Activated CD4-positive, alpha-beta memory T cell treated with anti-CD3 and anti-CD28 coated beads for 36 hours (primary cell): ENCODE measurements at places on chromosomes 5 and 9. TPM values are rescaled to one million over a fixed set of nuclear protein-coding genes. Genes with fewer than 3 reads are reported as not detected.

- peaks cover 42% of the 10 kb centered on the region for H3K36me3 ChIP-seq
- no peak overlapping the region for H3K4me3 ChIP-seq
- H3K4me1 ChIP-seq, result peaks cover 20% of the 10 kb centered on the region
- H3K27ac ChIP-seq, result no peak overlapping the region
Observed at GRCh38 chr5:111120911-111121310, 28.8 kb downstream of the WDR36 start.

GRCh38 chr5:130110328-130110727, 206.1 kb downstream of the CHSY3 start:
- H3K4me1 ChIP-seq, result no peaks in the 10 kb centered on the region
- H3K27me3 ChIP-seq, result no peaks in the 10 kb centered on the region

DNA sequence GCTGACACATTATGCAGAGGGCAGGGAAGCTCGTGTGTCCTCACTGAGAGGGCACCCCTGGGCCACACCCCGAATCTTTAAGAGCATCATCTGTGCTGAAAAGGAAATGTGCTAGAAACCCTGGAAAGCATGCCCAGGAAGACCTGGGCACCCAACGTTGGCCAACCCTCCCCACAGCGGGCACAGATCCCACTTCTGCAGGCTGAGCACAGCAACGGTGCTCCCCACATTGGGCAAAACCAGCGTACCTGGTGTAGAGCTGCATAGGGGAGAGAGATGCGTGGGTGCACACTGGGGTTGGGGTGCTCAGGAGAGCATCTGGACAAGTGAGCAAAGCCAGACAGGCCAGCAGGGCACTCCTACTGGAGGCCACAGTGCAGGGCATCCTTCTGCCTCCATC, 32.6 kb downstream of the ROR2 start:
- peaks cover 22% of the 10 kb centered on the region for H3K27me3 ChIP-seq
- no peak for DNase-seq
- no peaks in the 10 kb centered on the region for H3K4me1 ChIP-seq
- H3K4me3 ChIP-seq, result no peak overlapping the region
- H3K27ac ChIP-seq, result no peak overlapping the region

- H3K4me3 ChIP-seq, result no peak overlapping the region
- peaks cover 29% of the 10 kb centered on the region for H3K36me3 ChIP-seq
- DNase-seq, result no peak
- H3K27ac ChIP-seq, result peak overlapping the region; percentile 61
- H3K27me3 ChIP-seq, result no peaks in the 10 kb centered on the region
Observed at GRCh38 chr9:120895951-120896350, 19.0 kb upstream of the PHF19 start.

DNA sequence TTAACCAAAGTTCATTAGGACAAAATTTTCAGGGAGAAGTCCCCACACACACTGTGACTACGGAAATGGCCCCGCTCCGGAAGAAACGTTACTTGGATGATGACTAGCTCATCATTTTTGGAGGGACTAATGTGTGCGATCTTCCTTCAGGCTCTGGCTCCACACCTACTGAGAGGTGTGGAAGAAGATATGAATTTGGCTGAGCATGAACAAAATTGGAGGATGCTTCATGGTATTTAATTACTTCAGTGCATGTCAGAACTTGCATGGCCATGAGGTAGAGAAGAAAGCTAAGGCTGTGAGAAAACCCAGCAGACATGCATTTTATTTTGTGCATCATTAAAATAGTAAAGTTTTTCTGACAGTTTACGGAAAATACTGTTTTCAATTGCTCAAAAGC, 202.1 kb upstream of the TLE4 start:
- no peaks in the 10 kb centered on the region for H3K4me1 ChIP-seq
- peaks cover 3% of the 10 kb centered on the region for H3K27me3 ChIP-seq
- no peaks in the 10 kb centered on the region for H3K36me3 ChIP-seq
- no peak overlapping the region for H3K4me3 ChIP-seq
- DNase-seq, result no peak
- no peak overlapping the region for H3K27ac ChIP-seq

DNA sequence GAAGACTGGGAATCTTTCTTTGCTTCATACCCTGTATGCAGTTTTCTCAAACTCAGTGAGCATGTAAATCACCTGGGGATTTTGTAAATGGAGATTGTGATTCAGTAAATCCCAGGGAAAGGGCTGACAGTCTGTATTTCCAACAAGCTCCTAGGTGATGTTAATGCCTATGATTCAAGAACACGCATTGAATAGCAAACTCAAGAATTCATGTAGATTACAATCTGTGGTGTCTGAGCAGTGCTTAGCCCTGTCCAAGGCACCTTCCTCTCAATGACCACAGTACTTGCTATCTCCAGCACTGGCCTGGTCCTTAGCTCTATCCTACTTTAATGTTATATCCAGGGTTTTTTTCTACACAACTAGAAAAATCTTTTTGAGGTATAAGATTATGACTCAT, 721.4 kb upstream of the MEF2C start:
- H3K4me1 ChIP-seq, result no peaks in the 10 kb centered on the region
- H3K36me3 ChIP-seq, result no peaks in the 10 kb centered on the region
- no peak overlapping the region for H3K27ac ChIP-seq
- no peak for DNase-seq
- no peaks in the 10 kb centered on the region for H3K27me3 ChIP-seq

DNA sequence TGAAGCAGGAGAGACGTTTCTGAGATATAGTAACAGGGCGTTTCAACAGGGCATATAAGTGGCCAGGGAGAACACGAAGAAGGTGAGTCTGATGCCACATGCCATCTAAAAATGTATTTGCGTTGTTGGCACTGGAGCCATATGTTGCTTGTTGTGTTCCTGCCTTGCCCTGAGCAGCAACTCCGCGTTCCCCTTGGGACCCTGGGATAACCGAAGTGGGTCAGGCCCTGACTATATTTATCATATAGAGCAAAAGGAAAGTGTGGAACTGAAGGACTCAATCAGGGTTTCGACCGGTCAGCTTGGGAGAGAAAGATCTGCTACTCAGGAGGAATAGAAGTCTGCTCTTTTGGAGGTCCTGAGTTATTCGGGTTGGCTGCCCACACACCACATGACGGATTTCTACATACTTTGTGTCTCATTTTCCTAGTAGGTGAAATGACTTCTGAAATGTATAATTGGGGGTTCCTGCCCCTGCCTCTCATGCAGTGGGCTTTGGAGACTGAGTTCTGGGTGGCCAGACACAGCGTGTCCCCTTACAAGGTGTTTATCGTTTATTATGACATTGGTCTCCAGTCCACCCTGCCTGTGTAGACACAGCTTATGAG, 3.0 kb downstream of the STC2 start:
- DNase-seq, result no peak
- H3K36me3 ChIP-seq, result peaks cover 43% of the 10 kb centered on the region
- no peak overlapping the region for H3K27ac ChIP-seq
- peaks cover 30% of the 10 kb centered on the region for H3K4me1 ChIP-seq
- peaks cover 45% of the 10 kb centered on the region for H3K27me3 ChIP-seq

DNA sequence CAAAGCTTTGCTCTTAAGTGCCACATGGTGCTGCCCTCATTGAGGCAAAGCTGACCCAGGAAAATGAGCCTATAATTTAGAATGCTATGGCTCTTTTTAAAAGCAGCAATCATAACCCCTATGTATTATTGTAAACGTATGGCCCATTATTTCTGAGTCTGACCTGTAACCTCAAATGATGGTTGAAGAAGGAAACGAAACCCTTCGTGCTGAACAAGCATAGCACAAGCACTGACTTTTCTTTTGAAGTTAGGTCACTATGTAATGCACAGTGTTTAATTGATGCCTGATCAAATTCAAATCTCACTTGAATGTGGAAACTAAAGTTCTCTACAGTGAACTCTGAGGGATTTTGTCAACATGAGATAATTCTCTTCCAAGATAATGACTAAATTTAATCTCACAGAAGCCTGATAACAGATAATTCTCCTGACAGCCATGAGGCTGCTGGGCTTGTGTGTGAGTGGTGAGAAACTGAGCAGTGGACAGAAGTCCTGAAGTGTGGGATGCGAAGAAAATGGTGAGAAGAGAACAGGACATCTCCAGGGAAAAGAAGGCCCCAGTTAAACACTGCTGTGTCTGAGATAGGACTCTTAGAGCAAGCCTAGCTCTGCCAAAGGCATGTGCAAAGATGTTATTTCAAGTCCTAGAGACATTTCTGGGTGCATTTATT, 226.9 kb downstream of the MAN2A1 start:
- DNase-seq, result no peak
- H3K27ac ChIP-seq, result no peak overlapping the region
- H3K27me3 ChIP-seq, result no peaks in the 10 kb centered on the region
- H3K4me3 ChIP-seq, result no peak overlapping the region
- H3K36me3 ChIP-seq, result no peaks in the 10 kb centered on the region

ACOT12 gene
- not detected for total RNA-seq

GRCh38 chr9:104082168-104082567, 11.9 kb upstream of the SMC2 start:
- no peak overlapping the region for H3K27ac ChIP-seq
- H3K36me3 ChIP-seq, result peaks cover 3% of the 10 kb centered on the region
- DNase-seq, result no peak
- H3K27me3 ChIP-seq, result peaks cover 21% of the 10 kb centered on the region
- no peaks in the 10 kb centered on the region for H3K4me1 ChIP-seq

RASEF gene
- total RNA-seq, result not detected

GRCh38 chr5:132428147-132428482, 58.6 kb downstream of the SLC22A5 start:
- H3K27me3 ChIP-seq, result no peaks in the 10 kb centered on the region
- peaks cover 100% of the 10 kb centered on the region for H3K4me1 ChIP-seq
- peaks cover 8% of the 10 kb centered on the region for H3K36me3 ChIP-seq
- peak overlapping the region; percentile 98 for H3K27ac ChIP-seq
- H3K4me3 ChIP-seq, result peak overlapping the region; percentile 65

IFNE gene
- not detected for total RNA-seq

GRCh38 chr9:89317282-89317681, 1.0 kb upstream of the SECISBP2 start:
- H3K4me3 ChIP-seq, result peak overlapping the region; percentile 85
- H3K27me3 ChIP-seq, result no peaks in the 10 kb centered on the region
- peaks cover 73% of the 10 kb centered on the region for H3K4me1 ChIP-seq
- DNase-seq, result no peak

STK32A gene
- total RNA-seq, result not detected

PKD2L2 gene
- not detected for total RNA-seq

GRCh38 chr9:76662476-76663281, 101.6 kb upstream of the PCA3 start:
- no peak for DNase-seq
- no peaks in the 10 kb centered on the region for H3K36me3 ChIP-seq
- H3K27ac ChIP-seq, result no peak overlapping the region
- peaks cover 3% of the 10 kb centered on the region for H3K27me3 ChIP-seq
- peaks cover 9% of the 10 kb centered on the region for H3K4me1 ChIP-seq
- no peak overlapping the region for H3K4me3 ChIP-seq

DNA sequence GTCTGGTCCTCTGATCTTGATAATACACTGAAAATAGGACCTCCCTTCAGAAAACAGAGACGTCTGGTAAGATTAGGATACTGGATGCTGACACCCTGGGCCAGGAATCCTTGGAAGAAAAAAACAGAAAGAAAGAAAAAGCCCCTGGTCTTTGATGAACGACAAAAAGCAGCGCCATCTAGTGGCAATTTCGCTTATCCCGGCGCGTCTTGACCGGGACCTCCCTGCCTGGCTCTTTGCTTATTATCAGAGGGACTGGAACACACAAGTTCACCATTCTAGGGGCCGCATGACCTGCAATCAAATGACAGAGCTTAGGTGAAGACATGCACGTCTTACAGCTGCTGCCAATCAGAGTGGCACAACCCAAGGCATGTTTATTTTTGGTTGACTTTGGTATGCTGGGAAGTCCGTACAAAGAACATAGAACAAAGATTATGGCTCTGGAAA, 114.9 kb upstream of the NFIB start:
- H3K36me3 ChIP-seq, result no peaks in the 10 kb centered on the region
- H3K4me3 ChIP-seq, result no peak overlapping the region
- H3K27me3 ChIP-seq, result peaks cover 5% of the 10 kb centered on the region
- no peak overlapping the region for H3K27ac ChIP-seq
- peak; percentile 41 for DNase-seq
- H3K4me1 ChIP-seq, result no peaks in the 10 kb centered on the region

DCAF10 gene
- total RNA-seq, result 13.8 TPM

GRCh38 chr5:73433982-73434342, 14.6 kb downstream of the FOXD1 start:
- H3K36me3 ChIP-seq, result no peaks in the 10 kb centered on the region
- H3K27me3 ChIP-seq, result peaks cover 58% of the 10 kb centered on the region
- no peak for DNase-seq
- H3K4me3 ChIP-seq, result no peak overlapping the region
- H3K4me1 ChIP-seq, result peaks cover 14% of the 10 kb centered on the region

DNA sequence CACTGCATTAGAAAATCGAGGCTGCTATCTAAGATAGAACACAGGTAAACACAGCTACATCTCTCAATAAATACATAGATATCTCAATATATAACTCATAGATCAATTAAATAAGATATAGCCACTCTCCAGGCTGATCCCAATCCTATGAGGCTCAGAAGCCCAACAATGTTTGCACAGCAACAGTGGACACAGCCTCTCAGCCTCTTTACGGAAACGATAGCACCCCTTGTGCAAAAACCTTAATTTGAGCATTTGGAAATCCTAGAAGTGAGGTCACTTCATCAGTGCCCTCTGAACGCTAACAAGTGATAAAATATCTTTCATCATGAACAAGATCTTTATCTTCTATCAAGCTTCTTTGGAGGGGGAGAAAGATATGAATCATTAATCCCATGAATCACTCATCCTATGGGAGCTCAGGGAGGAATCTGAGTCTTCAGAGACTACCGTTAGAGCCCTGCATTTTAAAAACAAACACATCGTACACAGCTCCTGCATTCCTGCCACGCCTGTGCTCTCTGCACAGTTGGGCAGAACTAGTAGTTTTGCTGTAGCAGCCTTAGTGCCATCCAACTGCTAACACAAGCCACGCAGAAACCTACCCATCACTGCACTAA, 71.4 kb downstream of the MED27 start:
- H3K36me3 ChIP-seq, result peaks cover 29% of the 10 kb centered on the region
- H3K27me3 ChIP-seq, result no peaks in the 10 kb centered on the region
- no peak overlapping the region for H3K27ac ChIP-seq
- no peak for DNase-seq
- H3K4me1 ChIP-seq, result peaks cover 49% of the 10 kb centered on the region

DNA sequence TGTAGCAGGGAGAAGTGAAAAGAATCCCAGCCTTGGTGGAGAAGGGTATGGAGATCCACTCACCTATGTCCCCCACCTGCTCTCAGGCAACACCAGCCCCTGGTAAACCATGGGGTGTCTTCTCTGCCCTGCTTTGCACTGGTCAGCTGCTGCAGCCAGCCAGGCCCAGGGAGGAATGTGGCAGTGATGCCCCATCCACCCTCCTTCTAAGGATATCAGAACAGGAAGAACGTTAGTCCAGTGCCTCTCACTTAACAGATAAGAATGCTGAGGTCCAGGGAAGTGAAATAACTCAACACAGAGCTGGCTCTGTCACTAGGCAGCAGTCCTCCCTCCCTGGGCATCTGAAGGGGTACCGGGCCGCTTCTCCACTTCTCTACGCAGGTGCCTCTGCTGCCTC, 9.7 kb upstream of the PPIC start:
- no peak overlapping the region for H3K4me3 ChIP-seq
- no peaks in the 10 kb centered on the region for H3K4me1 ChIP-seq
- no peak overlapping the region for H3K27ac ChIP-seq

NAIP gene
- 6.5 TPM for total RNA-seq
